ENCODE measurements at places on chromosomes 7 and 10.
A peak's percentile ranks its signal among the peaks of the same experiment; 100 is the strongest.

- DNase-seq: no peak
Measured at GRCh38 chr10:72692744-72692993, 726 bp downstream of the MCU start.

DNA sequence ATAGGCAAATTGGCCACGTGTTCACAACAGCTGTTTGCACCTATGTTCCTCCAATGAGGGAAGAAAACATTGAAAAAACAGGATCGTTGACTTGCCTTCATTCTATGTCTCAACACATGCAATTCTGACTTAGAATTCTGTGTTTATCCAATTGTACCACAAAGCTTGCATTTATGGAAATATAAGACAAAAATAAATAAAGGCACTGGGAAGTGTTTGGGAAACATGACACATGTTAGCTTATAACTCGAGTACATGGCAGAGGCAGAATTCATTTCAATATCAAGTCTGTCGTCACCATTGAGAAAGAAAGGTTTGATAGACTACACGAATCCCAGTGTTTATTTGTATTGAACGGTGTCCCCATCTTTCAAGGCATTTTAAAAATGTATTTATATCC is 291.2 kb downstream of the AHR start:
- no peak for DNase-seq

DNA sequence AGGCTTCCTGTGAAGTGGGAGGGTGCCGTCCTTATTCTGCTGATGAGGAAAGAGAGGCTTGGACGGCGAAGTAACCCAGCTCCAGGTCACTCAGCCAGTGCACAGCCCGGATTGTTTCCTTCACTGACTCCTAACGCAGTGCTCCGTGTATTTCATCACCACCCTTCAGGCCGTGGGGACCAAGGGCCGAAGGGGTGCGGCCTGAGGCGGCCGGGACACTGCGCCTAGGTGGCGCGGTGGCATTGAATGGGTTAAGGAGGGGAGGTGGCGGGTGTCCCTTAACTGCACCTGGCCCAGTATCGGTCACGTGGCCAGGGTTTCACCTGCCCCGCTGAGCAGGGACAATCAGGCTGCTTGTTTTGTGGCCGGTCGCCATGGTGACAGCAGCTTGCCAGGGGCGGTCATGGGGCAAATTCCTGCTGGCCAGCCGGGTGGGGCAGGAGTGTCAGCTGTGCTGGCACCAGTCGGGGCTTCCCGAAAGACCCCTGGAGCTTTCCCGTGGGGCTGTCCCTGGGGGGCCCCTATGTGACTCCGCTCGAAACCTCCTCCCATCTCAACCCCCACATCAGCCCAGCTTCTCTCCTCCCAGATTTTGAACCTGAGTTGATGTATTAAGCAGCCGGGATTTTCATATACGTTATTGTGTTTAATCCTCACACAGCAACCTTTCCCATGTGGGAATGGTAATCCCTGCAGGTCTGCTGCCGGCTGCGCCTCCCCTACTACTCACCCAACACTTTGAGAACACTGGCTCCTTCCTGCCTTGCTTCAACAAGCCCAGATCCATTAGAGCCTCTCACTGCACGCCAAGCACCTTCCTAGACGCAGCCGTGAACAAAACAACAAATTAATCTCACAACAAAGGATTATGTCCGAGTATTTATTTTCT is 4.4 kb upstream of the ABHD11 start:
- DNase-seq: no peak

GRCh38 chr7:19145434-19146115 is 354 bp upstream of the FERD3L start:
- no peak for DNase-seq

GRCh38 chr10:129038522-129038921 is 428.5 kb upstream of the MGMT start:
- DNase-seq: no peak

GRCh38 chr10:99917963-99918825 is 91.6 kb downstream of the DNMBP start:
- peak; percentile 62 for DNase-seq

DNA sequence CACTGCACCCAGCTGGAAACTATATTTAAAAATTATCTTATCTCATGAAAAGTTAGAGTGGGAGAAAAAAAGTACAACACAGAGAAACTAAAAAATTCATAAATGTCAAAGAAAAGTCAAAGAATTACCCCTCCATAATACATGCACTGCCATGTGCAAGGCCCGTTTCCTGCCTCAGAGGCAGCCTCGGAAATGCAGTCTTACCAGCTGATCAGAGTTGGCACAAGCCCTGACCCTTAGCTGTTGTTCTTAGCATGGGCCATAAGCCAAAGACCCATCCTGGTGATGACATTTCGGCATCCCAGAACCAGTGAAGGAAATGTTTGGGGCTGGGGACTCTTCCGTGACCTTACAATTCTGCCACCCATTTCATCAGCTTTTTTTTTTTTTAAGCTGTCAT is 21.6 kb downstream of the RBM48 start:
- DNase-seq: no peak

GRCh38 chr7:85126383-85126782 is 60.5 kb downstream of the SEMA3D start:
- DNase-seq: no peak

DNA sequence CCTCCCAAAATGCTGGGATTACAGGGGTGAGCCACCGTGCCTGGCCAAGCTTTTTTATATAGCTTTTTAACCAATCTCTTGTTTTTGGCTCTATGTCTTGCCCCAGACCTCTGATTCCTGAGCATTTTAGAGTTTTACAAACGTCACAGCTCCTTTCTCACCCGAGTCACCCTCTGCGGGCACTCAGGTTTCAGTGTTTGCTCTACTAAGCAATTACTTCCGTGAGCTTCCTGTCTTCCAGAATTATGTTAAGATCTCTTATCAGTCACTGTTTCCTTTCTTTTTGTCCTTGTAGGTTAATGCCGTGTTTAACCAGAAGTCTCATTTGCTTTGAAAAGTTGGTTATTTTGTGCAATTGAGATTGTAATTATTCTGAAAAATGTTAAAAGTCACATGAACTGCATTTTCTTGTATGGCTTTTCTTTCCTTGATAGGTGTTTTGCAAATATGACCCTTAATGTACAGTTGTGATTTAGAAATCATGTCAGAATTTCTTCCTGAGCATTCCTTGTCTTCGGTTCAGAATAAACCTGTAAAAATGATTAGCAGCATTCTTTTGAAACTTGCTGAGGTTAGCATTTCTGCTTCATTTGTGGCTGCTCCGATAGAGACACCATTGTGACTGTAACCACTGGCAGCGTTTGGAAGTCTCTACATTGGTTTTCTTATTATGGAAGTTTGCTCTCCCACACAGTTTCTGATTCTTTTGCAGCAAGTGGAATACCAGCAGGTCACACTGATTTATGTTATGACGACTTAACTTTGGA is 4.5 kb upstream of the HKDC1 start:
- DNase-seq: no peak

- DNase-seq: no peak
Measured at GRCh38 chr10:48944171-48944570, 4.5 kb upstream of the LRRC18 start.

DNA sequence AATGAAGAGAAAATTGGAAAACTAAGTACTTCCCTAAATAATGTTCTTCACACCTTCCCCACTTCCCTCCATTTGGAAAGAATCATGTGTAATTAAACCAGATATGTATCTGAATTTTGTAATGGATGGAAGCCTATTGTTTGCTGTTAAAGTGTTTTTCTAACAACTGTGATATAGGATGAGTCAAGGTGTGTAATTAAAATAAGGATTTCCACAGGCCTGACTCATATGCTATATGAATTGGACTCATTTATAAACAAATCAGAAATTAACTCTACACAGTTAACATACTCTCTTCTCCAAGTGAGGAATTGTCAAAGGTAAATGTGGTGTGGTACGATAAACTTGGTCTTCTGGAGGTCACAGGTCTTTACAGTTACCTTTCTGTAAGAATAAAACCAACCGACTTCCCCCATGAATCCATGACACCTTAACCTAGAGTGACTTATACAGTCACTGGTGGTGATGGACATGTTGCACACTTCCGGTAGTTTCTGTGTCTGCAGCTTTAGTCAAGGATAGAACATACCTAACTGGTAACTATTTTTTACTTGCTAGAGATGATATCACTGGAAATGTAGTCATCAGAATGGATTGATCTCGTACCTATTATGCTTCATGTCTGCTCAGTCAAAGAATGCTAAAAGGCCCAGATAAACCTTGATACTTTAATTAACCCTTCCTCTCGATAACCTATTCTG is 12.8 kb downstream of the PNLIPRP3 start:
- no peak for DNase-seq

DNA sequence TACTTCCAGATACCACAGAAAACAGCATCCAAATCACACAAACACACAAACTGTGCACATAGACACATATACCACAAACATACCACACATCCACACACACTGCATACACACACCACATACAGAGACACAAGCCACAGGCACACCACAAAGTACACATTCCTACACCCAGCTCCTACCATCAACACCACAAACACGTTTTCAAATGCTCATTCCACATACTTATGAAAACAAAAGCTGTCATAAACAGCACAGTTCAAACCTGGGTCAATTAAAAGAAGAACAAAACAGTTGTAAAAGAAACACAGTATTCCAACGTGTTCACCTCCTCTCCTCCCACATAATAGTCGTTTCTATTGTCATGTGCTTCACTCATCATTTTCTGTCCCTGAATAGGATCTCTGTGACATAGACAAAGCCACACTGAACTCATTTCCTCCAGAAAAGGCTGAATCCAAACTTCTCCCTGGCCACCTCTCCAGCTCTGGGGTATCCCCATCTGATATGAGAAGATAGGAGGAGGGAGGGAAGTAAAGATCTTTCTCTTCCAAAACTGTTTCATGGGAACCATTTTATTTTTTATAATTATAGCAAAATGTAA is 89.2 kb downstream of the CXCL12 start:
- DNase-seq: no peak

GRCh38 chr7:48077423-48077822 is 11.6 kb upstream of the UPP1 start:
- no peak for DNase-seq

- no peak for DNase-seq
Measured at GRCh38 chr7:45078125-45078681, 10.6 kb downstream of the NACAD start.

DNA sequence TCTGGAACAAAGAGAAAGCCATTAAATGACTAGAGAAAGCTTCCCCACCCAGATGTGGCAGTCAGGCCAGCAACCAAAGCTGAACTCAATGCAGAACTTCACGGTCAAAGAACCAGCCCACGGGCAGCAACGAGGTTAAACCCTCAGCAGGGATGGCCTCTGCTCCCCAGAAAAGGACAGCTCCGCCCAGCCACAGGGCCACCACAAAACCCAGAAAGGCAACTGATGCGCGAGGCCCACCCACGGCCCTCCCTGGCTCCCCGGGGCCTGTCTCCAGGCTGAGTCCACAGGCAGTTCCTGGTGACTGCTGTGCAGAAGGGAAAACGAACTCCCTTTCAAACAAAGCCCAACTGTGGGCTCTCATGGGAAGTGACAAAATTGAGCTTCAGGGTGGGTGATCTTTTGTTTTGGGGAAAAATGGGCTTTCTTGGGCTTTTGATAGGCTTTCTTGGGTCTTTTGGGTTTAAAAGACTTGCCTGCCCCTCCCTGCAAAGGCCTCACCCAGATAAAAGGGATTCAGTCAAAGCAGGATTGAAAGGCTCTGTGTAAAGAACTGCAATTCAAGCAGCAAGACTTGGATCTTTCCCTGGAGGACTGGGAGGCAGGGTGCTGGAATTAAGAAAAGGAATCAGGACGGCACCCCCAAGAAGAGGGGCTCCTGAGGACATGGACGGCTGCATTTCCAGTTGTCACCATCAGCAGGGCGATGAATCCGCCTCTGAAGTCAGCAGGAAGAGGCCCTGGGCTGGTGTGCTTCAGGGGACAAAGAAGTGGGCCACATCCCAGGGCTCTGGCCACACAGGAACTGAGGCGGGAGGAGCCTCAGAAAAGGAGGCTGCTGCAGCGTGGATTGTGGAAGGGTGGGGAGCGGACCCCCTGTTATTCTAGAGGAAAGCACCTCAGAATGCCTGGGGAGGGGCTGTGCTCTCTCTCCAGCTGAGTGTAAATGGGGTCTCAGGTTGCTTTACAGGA is 209.9 kb downstream of the USP6NL start:
- DNase-seq: no peak

GRCh38 chr7:113283861-113284260 is 165.5 kb upstream of the SMIM30 start:
- DNase-seq: peak; percentile 42

GRCh38 chr10:36380538-36380937 is 738.4 kb upstream of the FZD8 start:
- DNase-seq: no peak

DNA sequence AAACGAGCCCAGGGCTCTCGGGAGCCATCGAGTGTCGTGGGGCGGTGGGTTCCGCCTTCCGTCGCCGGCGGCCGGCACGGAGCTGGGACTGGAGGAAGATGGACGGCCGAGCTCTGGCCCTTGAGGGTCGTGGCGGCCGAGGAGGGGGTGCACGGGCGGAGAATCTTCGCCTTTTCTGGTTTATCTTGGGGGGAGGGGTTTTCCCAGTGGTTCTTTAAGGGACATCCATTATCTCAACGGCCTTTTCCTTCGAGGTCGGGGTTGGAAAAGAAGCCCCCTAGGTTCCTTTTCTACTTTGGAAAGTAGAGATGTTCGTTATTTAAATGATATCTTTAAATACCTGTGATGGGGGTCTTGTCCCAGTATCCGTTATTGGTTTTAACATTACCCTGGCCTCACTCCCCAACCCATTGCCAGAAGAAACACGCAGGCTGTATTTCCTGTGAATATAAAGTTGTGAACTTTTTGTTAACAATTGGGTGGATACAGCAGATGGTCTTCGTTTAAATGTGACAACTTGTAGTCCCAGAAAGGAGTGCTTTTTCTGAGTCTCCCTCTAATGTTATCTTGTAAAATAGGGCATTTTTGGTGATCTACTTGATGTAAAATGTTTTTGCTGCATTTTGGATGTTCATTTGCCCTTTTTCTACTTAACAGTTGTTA is 765 bp downstream of the CCAR1 start:
- peak; percentile 21 for DNase-seq

DNA sequence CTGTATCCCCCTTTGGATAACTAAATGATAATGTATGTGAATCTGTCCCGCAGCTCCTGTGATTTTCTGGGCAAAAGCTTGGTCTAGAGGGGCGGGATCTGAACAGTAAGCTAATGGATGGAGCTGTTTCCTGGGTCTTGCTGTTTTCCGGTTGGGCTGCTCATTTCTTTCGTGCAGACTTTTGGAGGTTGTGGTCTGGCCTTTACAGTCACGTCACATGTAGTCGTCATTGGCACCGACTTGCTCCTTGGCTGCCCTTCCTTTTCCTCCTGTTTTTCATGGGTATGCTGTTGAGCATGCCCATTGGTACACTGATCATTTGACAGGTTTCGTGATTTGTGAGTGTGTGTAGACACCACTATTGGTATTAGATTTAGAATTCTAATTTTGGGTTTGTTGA is 2.0 kb downstream of the FBH1 start:
- no peak for DNase-seq
